ENCODE measurements at places on chromosomes 11 and 22. TPM values are rescaled to one million over a fixed set of nuclear protein-coding genes. Genes with fewer than 3 reads are reported as not detected.

DNA sequence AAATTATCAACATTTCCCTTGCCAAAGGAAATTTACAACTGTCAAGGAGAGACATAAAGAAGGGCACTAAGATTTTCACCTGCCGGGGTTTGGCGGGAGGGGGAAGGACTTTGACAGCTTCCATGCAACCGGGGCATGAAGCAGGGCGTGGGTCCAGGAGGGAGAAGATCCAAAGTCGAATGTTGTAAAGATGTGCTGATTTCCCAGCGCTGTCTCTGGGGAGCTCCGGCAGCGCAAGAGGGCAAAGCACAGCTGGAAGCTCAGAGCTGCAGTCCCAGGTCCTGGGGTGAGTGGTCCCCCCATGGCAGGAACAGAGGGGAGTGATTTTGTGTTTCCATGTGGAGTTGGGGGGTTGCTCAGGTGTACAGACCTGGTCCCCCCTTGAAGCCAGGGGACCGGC, at the start of gene MS4A10:
TSS of gene MS4A10 (plus strand) at position 198 of the 400 bp plus-strand sequence. CDS start 5,003 bp downstream, outside the sequence.
- no peak for DNase-seq

DNA sequence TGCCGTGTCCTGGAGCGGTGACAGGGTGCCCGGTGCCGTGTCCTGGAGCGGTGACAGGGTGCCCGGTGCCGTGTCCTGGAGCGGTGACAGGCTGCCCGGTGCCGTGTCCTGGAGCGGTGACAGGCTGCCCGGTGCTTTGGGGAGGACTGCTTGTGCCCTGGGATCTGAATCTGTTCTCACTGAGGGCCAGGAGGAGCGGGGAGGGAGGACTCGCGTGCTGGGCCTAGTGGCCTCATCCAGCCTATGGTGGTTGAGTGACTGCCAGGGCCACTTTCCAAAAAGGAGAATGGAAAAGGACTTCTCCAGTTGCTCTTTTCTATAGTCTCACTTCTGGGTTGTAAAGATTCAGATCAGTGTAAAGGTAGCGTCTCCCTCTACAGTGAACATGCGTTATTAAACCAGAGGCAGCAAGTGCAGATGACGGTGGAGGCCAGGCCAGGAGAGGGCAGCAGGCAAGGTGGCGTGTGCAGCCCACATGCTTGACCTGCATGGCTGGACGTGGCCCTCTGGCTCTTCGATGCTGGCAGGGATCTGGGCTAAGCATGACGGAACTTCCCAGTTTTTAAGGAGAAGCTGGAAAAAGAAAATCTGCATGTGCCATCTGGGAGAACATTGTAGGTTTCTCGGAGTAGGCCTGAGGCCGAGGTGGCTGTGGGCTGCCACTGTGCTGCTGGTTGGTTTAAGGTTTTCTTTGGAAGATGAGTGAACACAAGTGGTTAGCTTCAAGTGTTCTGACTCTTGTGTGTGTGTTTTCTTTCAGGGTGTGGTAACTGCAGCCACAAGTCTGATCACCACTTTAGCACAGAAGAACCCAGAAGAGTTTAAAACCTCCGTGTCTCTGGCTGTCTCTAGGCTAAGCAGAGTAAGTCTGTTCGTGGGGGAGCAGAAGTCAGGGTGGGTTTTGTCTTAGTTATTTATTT, 55.0 kb downstream of the AP2A2 start:
- no peak for DNase-seq

- DNase-seq: no peak
Measured at GRCh38 chr22:39935612-39936011, 24.6 kb upstream of the TMA7B start.

- no peak for DNase-seq
Measured at GRCh38 chr11:84543367-84544159, 1083.6 kb downstream of the DLG2 start.

DNA sequence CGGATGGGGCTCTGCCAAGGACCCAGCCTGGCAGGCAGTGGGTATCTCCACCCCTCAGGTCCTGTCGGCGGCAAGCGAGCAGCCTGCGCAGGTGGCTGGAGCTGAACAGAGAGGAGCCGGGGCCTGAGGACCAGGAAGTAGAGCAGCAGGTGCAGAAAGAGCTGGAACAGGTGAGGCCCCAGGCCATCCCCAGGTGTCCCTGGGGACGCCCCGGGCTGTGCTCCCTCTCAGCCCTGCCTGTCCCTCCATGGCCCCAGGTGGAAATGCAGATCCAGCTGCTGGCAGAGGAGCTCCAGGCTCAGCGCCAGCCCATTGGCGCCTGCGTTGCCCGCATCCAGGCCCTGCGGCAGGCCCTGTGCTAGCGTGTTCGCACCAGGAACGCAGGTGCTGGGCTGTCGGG, 44.0 kb downstream of the PISD start:
- DNase-seq: no peak

- no peak for DNase-seq
Measured at GRCh38 chr11:80838153-80838552, 1397.3 kb upstream of the TENM4 start.

DNA sequence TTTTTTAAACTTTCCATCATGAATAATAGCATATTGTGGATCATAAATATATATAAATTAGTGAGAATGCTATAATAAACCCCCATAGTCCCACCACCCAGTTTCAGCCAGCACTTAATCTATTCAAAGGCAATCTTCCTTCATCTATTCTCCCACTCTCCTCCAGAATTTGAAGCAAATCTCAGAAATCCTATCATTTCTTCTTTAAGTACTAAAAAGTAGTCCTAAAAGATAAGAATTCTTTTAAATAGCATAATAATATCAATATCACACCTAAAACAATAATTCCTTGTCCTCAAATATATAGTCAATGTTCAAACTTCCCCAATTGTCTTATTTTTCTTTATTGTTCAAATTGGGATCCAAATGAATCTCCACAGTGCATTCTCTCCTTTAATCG, 24.6 kb upstream of the ROBO3 start:
- DNase-seq: no peak

GRCh38 chr11:117279711-117280376, 11.3 kb upstream of the BACE1-AS start:
- no peak for DNase-seq

DNA sequence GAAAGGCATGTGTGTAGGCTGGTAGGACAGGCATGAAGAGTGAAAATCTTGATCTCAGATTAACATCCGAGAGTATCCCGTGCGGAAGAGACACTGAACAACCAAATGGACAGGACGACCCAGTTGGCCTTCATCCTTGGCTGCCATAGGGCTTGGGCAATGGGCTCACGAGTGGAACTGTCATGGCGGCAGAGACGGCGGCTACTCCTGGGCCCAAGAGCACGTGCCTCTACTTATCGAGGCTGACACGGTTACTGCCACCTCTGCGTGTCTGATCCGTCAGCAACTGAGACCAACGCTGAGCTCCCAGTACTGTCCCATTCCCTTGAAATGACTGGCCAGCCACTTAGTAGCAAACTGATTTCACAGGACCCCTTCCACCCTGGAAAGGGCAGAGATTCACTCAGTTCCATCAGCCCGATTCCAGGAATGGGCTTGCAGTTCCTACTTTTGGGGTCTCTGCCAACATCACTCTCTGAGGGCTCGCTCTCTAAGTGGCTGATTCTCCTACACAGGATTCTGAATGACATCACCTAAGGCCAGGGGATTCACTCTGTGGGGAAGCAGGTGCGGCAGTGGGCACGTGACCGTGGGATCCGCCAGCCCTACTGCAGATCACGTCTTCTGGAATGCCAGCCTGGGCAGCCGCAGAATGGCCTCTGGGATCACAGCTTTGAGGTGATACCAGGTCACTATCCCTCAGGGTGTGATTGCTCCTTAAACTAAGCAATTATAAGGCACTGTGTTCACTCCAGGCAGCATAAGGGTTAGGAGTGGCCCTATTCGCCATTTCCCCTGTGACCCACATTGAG, 97.8 kb downstream of the RPS6KA4 start:
- no peak for DNase-seq

DNA sequence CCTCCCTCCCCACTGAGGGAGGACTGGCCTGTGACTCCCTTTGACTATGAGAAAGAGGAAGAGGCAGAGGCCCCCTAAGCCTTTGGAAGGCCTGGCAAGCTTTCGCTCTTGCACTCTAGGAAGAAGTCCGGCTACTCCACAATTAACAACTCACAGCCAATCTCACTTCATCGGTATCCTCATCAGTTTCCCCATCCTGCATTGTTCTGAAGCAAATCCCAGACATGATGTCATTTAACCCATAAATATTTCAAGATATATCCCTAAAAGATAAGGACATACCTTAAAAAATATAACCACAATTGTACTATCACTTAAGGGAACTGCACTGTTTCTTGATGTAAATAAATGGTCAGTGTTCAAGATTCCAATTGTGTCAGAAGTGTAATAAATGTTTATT, 63.1 kb downstream of the CWC15 start:
- no peak for DNase-seq

DNA sequence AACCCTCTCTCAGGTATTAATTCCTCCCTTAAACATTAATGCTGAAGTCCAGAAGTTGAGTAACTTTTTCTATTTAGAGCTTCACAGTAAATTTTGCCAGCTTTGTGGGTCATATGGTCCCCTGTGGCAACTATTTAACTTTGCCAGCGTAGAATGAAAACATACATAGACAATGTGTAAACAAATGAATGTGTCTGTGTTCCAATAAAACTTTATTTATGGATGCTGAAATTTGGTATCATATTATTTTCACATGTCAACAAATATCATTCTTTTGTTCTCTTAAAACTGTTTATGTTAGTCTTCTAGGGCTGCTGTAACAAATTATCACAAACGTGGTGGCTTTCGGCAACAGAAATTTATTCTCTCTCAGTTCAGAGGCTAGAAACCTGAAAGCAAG, 85.1 kb downstream of the TMEM135 start:
- no peak for DNase-seq

GRCh38 chr11:44718612-44719390, 8.0 kb upstream of the TSPAN18 start:
- no peak for DNase-seq

- DNase-seq: no peak
Measured at GRCh38 chr11:61061081-61061826, 41.0 kb upstream of the CD5 start.

DNA sequence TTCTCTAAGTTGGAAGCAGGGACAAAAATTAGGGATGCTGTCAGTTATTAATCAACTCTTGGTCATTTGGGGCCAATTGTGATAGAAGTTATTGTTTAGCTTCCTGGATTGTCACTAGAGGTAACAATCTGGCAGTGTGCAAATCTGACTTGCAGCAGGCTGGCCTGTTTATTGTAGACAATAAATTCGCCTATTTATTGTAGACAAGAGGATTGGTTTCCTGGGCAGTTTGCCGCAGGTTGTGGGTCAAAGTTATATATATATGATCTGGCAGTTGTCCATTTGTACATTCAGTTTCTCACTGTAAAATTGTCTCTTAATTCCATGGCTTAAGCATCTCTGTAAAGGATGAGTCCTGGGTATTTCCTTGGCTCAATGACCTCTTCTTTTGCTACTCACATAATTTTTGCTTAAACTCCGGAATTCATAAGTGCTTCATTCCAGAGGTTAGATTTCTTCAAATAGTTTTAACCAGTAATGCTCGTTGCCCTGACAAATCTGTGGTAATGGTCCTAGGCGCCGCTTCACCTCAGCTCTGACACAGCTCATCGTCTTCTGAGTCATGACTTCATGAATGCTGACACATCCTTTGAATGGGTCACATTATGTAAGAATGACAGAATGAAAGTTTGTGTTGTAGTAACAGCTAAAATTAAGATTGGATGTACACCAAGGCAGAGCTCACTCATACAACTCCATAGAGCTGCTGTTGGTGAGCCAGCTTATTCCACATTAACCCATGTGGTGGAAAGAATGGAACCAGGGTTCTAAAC, 7.8 kb upstream of the MMP3 start:
- DNase-seq: no peak

DNA sequence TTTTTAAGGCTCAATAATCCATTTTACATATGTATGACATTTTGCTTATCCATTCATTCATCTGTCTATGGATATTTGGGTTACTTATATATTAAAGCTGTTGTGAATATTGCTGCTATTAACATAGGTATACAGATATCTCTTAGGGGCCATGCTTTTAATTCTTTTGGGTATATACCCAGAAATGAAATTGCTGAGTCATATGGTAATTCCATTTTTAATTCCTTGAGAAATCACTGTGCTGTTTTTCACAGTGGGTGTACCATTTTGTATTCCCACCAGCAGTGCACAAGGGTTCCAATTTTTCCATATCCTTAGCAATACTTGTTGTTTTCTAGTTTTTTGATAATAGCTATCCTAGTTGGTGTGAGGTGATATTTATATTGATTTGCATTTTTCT, 19.0 kb downstream of the PRMT3 start:
- DNase-seq: no peak

DNA sequence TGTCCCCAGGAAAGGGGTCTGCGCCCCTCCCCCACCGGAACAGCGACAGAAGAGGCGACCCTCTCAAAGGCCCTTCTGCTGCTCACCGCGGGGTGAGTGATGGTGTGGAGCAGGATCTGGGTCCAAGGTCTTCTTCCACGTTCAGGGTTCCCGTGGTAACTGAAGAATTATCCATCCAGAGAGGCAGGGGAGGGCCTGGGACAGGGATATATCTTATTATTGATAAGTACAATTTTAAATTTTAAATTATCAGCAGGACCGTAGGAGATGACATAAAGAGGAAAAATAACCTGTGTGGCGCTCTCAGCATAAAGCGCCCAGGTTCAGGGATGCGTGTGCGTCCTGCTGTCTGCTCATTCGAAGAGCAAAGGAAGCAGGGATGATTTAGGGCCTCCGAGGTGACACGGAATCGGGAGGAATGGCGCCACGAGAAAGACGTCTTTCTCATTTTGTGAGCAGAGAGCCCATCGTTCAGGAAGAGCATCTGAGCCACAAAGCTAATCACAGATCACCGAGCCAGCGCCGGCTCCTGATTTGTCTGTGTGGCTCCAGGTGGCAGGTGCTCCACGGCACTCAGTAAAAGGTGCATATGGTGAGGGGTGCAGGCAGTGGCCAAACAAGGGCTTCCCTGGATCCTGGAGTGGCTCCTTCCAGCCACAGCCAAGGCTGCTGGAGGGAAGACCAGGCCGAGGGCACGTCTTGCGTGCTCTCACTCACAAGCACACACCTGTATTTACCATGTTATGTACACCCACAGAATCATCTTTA, 19.3 kb downstream of the KRTAP5-5 start:
- DNase-seq: no peak

GRCh38 chr11:82117362-82117761, 616.3 kb downstream of the FAM181B start:
- no peak for DNase-seq

DNA sequence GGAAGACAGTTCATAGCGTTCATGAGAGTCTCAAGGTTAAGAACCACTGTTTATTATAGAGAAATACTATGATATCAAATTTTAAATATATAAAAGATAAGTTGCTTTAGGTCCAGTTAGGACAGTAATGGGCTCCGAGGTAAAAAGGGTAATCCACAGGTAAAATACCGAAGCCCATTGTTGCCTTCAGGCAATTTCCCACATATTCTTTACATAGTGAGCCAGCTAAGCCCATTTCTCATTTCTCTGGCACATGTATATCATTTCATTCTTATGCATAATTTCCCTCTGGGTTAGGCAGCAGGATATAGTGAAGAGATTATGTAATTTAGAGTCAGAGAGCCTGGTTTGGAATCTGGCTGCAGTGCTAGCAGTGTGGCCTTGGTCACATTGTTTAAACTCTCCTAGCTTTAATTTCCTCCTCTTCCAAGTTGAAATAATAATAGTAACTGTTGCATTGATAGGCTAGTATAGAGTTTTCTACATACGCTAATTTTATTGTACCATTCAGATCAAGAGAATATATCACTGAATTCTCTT, 7.6 kb upstream of the POU2AF1 start:
- no peak for DNase-seq

Gene RIC8A
- total RNA-seq: 118 TPM

Gene FGF4
- not detected for total RNA-seq

Gene SLC5A1
- not detected for total RNA-seq
